ENCODE measurements at places on chromosomes 13 and 19.

GRCh38 chr13:112743451-112744167 lies 53.8 kb downstream of the ATP11A start:
- DNase-seq, result no peak

DNA sequence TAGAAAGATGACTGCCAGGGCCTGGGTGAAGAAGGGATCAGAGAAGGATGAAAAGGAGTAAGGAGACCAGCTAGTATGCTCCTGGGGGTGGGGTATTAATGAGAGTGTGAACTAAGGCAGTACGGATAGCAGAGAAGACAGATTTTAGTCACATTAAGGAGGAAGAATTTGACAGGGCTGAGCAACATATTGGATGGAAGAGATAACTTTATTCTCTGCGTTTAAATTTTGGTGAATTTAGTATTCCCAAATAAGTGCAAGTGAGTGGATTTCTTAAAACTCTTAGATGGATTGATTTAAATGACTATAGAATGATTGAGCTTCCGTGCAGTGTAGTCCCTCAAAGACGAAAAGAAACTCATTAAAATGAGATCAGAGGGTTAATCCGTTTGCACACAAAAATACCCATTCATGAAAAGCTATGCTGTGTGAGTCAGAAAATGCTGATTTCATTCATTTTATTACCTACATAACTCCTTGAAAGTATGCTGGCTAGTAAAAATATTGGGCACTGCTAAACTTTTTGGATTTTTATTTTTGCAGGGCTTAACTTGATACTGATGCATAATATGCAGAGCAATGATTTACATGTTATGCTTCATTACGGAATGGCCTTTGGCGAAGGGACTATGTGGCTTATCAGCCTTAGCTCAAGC lies 54.1 kb downstream of the WDFY2 start:
- DNase-seq, result no peak

DNA sequence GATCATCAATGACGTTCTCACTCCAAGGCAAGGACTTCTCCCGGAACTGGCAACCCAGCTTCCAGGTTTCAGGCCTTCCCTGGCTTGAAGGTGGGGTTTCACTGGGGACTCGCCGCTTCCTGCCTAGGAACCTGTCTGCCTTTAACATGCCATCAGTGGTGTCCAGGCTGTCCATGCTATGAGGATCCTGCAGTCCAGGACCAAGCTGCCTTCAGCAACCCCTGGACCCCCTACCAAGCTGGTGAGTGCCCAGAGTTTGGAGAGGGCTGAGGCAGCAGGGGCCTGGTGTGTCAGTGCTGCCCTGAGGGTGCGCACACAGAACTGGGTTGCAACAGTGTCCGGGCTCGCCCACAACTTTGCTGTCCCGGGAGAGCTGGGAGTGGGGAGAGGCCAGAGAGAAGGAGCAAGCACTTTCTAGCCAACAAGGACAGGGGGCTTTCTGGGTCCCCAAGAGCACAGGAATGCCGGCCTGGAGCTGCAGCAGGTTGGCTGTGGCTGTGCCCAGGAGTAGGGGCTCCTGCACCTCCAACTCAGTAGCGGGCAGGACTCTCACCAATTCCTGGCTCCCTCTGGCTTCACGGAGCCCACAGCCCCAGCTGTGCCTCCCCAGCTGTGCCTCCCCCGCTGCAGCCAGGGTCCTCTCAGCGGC lies 1563.2 kb upstream of the MIR17HG start:
- no peak for DNase-seq

DNA sequence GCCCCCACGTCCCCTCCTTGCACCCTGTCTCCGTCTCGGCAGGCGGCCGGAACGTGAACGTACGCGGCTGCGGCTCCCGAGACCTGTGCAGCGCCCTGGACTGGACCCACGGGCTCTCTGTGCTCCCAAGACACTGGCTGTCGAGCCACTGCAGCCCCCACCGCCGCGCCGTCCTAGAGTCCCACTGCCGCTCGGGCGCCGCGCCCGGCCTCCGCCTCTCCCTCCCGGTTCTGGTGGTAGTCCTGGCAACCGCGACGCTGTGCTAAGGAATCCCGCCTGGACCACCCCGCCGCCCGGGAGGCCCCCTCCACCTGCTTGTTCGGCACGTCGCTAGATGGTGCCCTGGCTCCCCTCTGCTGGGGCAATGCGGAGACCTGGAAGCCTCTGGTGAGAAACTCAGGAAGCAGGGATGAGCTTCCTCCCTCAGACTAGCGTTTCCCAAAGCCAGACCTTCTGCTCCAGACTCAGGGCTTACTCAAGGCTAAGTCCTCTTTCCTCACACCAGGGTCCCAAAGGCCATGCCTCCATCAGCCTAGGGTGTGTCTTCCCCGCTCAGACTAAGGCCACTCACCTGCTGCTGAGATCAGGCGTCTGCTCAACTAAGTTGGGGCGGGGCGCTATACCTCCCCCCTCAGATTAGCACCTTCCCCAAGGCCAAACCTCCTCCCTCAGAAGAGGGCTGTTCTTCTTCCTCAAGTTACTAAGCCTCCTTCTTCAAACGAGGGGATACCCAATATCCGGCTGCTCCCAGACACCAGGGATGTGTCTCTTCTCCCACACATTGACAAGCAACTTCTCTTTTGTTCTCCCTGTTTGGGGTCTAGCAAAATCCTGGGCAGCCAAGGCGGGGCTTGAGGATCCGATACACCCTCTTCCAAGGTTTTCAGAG lies 16.1 kb upstream of the IRGC start:
- no peak for DNase-seq

DNA sequence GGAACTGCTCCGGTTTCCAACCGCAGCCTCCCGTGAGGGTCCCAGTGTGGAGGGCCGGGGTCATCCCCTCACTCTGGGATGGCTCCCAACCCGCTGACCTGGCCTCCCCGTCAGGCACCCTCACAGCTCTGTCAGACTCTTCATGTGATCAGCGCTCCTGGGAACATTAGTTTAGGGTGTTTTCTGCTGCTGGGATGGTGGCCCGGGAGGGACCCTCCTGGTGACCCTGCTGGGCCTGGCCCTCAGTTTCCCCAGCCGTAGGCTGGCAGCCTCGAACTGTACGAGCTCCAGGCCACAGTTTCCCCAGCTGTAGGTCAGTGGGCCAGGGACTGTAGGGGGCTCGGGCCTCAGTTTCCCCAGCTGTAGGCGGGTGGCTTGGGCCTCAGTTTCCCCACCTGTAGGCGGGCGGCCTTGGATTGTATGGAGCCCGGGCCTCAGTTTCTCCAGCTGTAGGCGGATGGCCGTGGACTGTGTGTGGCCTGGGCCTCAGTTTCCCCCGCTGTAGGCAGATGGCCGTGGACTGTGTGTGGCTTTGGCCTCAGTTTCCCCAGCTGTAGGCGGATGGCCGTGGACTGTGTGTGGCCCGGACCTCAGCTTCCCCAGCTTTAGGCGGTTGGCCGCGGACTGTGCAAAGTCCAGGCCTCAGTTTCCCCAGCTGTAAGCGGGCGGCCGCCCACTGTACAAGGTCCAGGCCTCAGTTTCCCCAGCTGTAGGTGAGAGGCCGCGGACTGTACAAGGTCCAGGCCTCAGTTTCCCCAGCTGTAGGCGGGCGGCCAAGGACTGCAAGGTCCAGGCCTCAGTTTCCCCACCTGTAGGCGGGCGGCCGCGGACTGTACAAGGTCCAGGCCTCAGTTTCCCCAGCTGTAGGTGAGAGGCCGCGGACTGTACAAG lies 1.3 kb upstream of the PTBP1 start:
- DNase-seq, result no peak

DNA sequence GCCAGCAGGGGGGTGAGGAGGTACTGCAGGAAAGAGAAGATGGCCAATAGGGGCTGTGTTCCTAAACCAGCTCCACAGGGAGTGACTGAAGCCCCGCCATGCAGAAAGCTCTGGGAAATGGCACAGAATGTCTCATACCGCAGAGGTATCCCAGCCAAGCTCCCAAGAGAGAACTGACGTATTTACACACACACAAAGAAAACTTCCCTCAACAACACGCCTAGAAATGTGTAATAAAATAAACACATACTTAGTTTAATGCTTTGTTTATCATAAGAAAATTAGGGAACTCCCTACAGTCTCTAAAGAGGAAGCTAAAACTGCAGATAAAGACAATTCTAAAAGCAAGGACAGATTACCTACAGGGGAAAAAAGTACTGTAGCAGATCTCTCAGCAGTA lies 40.0 kb downstream of the ESD start:
- DNase-seq, result no peak

DNA sequence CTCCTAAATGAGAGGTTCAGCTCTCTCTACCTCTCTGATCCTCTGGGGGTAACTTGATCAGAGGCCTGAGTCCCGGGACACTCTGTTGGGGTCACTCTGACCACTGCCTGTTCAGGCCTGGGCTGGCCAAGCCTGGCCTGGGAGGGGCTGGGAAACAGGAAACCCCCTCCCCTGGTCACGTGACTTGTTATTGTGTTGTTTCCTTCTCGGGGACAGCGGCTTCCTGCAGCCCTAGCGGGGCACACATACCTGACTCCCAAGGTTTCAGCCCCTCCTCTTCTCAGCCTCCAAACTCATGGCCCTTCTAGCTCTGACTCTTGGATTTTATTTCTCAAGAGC lies at the start of gene USHBP1:
Gene USHBP1, minus strand, starts transcription at position 105 of the 339 bp plus-strand sequence. CDS start 446 bp downstream, outside the sequence.
- no peak for DNase-seq
